ENCODE measurements at places on chromosomes 2 and 18.

DNA sequence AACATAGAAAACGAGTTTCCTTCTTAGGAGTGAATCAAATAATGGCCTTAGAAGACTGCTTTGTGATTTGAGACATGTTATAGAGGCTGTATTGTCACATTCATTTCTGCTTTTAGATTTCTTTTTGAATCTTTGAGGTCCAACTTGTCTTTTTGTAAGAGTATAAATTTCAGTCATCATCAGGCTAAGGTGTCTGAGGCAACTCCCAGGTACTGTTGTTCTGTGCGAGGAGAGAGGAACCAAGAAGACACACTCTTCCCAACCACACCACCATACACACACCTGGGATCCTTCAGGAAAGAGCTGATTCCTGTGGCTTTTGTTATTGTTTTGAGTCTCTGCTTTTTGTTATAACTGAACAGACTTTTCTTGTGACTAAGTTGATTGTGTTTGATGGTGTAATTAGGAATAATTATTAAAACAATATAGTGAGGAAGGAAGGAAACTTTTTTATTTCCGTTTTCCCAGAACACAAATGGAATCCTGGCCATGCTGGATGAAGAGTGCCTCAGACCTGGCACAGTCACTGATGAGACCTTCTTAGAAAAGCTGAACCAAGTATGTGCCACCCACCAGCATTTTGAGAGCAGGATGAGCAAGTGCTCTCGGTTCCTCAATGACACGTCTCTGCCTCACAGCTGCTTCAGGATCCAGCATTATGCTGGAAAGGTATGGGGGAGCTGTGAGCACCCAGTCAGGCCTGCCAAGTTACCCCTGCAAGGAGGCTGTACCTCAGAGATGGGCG, 140.4 kb downstream of the MYO1B start:
- DNase-seq: no peak

GRCh38 chr18:57110290-57110689, 36.6 kb upstream of the BOD1L2 start:
- peak; percentile 15 for DNase-seq

DNA sequence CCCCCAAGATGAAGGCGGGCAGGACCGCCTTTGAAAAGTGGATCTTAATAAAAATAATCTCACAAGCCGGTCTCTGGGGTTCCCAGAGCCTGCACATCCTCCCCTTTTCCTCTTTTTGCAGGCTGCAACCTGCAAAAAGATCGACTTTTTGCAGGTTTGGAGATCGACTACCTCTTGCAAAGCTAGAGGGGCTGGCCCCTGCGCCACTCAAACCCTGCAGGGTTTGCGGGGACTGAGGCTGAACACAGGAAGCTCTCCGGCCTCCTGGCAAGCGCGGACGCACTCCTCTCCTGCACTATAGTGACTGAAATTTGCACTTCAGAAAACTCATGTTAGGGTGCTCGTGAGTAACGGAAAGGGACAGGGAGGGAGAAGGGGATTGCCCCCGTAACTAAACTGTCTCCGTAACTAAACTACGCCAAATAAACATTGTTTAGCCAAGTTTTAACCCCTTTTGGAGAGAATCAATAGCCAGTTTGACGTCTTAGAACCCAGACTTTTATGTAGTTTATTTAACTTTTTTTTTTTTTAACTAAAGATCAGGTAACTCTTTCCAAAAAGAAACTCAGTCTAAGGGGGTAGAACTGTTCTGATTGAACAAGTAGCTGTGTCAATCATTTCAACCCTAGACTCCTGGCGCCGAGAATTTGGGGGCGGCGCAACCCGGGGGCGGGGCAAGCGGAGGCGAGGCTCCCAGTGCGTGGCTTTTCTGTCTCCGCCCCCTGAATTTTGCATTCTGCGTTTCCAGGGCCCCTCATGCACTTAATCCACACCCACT, 2.5 kb downstream of the IGFBP5 start:
- peak; percentile 68 for DNase-seq

- no peak for DNase-seq
Measured at GRCh38 chr18:47978141-47978540, 47.7 kb upstream of the SMAD2 start.

DNA sequence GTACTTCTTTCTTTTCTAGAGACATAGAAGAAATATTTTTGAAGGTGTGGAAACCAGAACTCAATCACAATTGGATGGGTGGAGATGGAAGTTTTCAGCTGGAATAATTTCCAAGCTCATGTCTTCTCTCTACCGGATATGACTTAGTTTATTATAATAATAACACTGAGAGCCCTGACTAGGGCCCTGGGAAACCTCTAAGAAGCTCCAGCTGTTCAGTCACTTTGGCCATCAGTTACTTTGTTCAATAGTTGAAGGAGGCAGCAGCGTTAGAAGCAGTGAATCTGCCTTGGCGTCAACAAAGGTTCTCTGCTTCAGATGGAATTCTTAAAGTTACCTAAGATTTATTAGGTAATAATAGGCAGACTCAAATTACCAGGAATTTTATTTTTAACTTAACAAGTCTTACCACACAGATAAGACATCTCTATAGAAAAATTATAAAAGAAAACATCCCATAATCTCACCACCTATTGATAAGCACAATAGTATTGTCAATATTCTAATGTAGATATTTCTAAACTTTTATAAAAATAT, 293.8 kb upstream of the CHAC2 start:
- no peak for DNase-seq

- no peak for DNase-seq
Measured at GRCh38 chr2:173043476-173043875, 32.2 kb upstream of the MAP3K20 start.

DNA sequence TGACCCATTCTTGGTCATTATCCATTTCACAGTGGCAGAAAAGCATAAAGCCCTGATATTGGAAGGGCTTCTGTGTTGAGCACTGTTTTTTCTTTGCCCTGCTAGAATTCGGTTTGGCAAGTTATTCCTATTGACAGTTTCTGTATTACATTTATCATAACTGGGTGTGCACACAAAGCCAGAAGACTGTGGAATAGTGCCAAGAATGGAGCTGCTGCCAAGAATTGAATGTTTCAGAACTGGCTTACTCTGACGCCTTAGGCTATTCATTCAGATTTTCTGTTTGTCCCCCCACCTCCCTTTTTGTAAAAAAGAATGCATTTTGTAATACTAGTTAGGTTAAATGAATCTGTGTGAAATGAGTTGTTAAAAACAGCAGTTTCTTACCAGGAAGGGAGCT, 12.7 kb downstream of the KDM3A start:
- DNase-seq: peak; percentile 97

- DNase-seq: no peak
Measured at GRCh38 chr18:46751882-46752281, 5.0 kb downstream of the ST8SIA5 start.
